ENCODE measurements at places on chromosomes 12 and 14.

GRCh38 chr12:3193131-3193530, 116.0 kb downstream of the TSPAN9 start:
- no peak for DNase-seq

- DNase-seq = no peak
Measured at GRCh38 chr14:71524320-71524982, 407.8 kb upstream of the RGS6 start.

- no peak for DNase-seq
Measured at GRCh38 chr12:106113042-106113441, 25.7 kb downstream of the NUAK1 start.

DNA sequence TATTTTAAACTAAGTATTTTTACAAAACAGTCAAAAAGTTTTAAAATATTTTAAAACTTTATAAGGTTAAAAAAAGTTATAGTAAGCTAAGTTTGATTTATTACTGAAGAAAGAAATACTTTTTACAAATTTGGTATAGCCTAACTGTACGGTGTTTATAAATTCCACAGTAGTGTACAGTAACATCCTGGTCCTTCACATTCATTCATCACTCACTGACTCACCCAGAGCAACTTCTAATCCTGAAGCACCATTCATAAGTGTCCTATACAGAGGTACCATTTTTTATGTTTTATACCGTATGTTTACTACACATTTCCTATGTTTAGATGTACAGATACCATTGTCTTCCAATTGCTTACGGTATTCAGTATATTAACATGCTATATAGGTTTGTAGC, 170.0 kb downstream of the KLHL28 start:
- no peak for DNase-seq

DNA sequence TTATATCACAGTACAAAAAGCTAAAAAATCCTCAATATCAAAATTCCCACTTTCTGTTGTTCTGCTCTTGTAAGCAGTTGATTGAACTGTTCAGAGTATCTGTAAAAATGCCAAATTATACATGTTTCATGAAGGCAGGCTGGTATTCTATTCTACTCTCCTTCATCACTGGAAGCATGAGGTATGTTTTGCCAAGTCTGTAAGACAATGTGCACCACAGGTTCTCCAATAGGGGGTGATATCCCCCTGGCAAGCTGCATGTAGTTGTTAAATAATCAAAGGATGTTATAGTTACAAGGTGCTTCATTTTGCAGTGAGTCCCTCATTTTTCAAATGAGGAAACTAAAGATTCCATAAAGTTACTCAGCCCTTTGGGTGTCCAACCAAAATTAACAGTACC, 15.1 kb upstream of the NEK9 start:
- no peak for DNase-seq

DNA sequence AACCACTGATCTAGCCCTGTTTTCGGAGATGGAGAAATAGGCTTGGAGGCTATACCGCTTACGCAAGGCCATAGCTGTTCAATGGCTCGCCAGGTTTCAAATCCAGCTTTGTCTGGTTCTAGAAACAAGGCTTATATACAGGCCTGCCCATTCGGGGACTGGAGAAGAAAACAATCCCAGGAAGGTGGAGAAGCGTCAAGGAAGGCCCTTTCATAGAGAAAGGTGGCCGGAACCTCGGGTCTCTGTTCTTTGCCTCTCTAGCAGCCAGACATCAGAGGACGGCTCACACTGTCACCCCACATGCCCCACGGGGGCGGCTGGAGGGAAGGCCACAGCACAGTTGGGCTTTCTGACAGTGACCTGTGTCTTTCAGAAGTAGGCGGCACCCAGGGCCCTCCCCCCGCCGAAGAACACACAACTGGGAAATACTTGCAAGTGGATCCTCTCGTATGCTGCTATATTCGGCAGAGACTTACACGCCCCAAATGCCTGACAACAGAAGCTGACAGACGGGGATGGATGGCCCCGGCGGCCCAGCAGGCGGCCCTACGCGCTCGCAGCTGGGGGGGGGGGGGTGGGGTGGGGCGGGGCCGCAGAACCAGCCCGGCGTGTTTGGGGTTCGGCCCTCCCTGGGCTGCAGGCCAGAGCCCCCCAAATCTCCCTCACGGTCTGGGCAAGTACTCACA, 4.5 kb upstream of the SETD1B start:
- no peak for DNase-seq

DNA sequence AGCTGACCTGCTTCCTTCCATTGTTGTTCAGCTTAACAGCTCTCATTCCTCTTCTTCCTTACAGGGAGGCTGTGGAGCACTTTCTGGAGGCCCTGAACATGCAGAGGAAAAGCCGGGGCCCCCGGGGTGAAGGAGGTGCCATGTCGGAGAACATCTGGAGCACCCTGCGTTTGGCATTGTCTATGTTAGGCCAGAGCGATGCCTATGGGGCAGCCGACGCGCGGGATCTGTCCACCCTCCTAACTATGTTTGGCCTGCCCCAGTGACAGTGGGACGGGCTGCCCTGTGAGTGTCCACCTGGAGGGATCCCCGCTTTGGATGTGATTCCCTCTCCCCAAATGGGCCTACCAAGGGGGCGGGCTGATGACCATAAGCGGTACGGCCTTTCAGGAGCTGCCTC, 20.5 kb downstream of the PEX5 start:
- no peak for DNase-seq

Measured in activated T-helper 1 cell treated with anti-CD3 and anti-CD28 coated beads, Interleukin-2, amount 50 U/mL, for 16 hours (primary cell).